Fibroblast of pulmonary artery (primary cell): ENCODE measurements at places on chromosomes 5 and 9.
A peak's percentile ranks its signal among the peaks of the same experiment; 100 is the strongest.

DNA sequence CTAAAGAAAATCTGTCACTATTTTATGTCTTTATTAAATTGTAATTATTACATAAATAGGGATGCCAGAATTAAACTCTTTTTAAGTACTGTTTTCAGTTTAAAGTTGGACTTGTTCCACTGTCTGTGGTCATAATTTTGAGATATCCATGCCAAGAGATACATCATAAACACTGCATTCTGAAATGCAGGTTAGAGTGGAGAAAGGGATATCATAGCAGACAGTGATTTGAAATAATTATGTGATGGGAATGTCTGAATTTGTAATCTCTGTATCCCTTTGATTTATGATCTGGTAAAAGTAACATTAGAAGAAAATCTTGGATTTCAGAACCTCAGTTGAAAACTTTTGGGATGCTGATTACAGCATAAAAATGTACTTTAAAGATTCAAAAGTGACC, 222.1 kb downstream of the GOLPH3 start:
- no peak for DNase-seq

GRCh38 chr9:127311239-127311741, 46.7 kb downstream of the GARNL3 start:
- peak; percentile 64 for DNase-seq

DNA sequence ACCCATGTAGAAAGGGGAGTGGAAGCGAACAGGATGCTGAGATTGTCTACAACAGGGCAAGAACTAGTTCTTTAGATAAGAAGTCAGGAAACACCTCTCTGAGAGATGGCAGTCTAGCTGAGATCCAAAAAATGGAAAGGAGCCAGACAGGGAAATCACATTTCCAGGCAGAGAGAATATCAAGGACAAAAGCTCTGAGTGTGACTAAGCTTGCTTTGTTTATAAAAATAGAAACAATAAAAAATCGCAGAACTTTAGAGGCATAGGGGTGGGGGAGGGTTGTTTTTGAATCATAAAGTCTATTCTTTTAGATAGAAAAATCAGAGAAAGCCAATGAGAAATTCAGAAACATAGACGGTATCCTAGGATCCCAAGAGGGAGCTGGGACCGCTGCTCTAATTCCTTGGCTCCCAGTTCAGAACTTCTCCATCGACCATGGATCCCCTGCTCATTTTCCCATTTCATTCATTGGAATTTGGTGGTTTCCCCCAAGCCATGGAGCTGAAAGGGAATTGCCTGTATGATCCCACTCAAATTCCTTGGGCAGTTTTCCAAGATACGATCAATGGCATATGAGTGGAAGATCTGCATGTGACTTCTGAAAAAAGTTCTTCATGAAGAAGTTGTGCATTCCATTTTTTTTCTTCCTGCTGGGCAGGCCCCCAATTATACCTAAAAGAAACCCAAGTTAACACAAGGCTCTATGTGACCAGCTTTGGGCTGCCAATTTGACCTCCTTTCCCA, 182.0 kb downstream of the GRIA1 start:
- peak; percentile 68 for DNase-seq

- no peak for DNase-seq
These were observed 142.0 kb upstream of the SH3GL2 start for GRCh38 chr9:17436854-17437253.

GRCh38 chr5:14588758-14589543, 7.4 kb downstream of the OTULINL start:
- no peak for DNase-seq

- DNase-seq = peak; percentile 2
These were observed 72.4 kb upstream of the CXCL14 start for GRCh38 chr5:135651156-135651555.

- DNase-seq = no peak
These were observed 36.3 kb upstream of the SHISAL2B start for GRCh38 chr5:64653766-64654560.

DNA sequence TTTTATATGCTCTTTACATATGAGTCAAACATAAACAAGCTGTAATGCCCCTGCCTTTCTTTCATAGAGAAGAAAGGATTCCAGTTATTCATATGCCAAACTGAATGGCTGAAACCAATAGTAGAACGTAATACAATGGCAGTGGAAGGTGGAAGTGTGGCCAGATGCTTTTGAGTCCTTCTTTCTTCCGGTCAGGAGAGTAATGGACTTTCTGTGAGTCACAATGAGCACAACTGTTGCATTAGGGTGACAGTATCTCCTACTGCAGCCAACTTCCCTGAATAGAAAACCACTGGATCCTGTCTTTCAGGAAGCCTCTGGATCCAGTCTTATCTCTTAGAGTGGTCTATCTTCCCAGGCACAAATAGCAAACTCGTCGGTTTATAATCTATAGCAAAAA, 855.2 kb downstream of the MAT2B start:
- DNase-seq = peak; percentile 46

DNA sequence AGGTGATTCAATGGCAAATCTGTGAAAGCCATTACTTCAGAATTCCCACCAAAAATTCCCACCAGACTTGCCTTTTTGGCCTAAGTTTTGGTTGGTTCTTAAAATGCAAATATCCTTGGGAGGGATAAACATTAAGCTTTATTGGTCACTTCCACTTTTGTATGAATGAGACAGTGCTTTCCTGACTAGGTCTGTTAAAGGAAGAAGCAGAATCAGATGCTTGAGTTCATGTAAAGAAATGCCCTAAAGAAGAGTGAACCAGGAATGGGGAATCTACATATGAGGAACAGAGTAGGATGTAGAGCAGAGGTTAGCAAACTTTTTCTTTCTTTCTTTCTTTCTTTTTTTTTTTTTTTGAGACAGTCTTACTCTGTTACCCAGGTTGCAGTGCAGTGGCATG, 129.3 kb downstream of the GCNT1 start:
- no peak for DNase-seq

- no peak for DNase-seq
These were observed 62.2 kb downstream of the SNX18 start for GRCh38 chr5:54579591-54580295.

DNA sequence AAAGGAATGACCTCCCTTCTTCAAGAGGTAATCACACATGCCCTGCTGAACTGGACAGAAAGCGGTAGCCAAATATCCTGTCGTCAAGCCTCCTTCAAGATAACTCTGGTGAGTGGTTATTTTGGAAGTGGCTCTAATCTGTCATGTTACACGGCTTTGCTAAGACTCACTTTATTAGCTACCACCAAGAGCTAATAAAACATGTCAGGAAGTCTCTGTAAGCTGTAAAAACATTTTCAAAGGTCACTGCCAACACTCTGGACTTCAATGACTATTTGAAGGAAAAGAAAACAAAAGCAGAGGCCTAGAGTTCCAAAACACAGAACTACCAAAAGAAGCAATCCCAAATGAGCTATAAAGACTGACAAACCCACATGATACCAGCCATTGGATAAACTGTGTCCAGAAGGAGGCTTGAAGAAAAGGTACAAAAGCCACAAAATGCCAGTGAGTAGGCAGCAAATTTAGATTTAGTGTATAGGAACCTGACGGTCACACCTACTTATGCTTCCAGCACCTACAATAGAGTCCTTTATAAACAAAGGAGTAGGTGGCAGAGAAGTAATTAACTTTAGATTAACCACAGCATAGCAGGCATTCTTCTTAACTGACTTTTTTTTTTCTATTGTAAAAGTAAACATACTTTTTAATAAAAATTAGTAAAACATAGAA, 97.3 kb upstream of the EQTN start:
- no peak for DNase-seq

DNA sequence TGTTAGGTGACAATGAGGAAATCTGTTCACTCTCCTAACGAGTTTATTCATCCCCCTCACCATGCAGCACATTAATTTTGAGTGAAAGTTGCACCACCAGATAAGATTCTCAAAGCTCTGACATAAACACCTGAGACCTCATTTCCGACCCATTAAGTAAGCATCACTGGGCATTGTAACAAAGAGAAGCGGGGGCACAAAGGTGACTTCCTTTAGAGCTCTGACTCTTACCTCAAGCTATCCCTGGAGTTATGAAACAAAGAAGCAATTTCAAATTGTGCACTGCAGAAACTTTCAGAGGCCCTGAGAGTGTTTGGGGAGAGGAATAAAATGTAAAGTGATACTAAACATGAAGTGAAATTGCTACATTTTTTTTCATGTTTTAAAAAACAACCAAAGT, 29.5 kb downstream of the C5orf15 start:
- no peak for DNase-seq

DNA sequence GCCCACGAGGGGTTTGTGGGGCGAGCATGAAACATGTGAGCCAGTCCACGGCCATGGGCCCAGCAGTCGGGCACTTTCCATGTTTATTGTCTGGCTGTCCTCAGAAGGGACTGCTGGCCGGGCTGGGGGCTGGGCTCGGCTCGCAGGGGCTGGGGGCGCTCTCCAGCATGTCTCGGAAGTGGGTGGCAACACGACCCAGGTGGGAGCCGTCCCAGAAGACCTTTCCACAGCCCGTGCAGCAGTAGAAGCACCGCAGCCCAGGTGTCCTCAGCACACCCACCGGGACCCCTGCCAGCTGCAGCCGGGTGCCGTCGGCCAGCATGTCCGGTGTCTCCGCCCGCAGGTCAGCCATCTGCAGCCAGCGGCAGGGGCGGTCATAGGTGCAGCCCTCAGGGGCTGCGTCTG, 4.8 kb upstream of the NRARP start:
- no peak for DNase-seq

GRCh38 chr9:8924562-8924961, 1125.0 kb upstream of the DMAC1 start:
- no peak for DNase-seq

DNA sequence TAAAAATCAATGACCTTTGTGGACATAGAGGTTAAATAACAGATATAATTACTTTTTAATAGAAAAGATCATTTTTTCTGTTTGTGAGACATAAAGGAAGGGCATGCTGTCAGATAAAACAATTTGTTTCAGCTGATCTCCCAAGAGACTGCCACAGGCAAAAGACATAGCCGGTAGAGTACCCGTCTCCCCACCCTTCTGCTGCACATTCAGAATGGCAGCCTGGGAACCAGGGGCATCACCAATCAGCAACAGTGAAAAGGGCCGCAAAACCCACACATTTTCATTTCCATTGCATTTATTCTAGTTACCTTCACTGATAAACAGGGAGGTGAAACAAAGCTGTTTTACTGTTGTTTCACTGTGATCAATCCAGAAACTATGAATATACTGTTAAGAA, 357.7 kb downstream of the ARRDC3 start:
- DNase-seq = no peak

GRCh38 chr9:115192280-115192679, 74.3 kb upstream of the TNC start:
- no peak for DNase-seq

GRCh38 chr9:6576987-6577386, 68.5 kb downstream of the GLDC start:
- DNase-seq = no peak

GRCh38 chr5:172005708-172006320, 624 bp downstream of the FBXW11 start:
- no peak for DNase-seq

- DNase-seq = no peak
These were observed 101.4 kb upstream of the SLC1A3 start for GRCh38 chr5:36505021-36505420.

DNA sequence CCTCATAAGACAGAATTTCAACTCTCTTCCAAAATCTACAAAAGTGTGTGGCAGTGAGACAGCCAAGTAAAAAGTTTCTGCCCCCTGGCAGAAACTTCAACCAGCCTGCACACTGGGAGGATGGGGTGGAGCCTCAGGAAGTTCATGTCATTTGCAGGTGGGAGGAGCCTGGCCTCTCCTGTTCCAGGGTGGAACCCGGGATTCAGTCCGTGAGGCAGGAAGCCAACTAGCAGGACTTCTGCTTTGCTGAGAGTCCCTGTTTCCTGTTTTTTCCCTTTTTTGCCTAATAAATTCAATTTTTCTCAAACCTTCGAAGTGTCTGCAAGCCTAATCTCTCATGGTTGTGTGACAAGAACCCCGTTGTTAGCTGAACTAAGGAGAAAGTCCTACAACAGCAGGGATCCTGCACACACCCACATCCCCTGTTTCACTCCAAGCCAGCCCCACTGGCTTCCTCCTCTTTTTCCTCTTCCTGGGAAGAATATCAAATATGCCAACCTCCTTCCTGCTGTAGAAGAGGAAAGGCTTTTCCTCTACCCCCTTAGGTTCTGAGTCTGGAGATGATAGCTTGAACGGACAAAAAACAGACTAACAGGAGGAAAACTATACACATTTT, 69.3 kb downstream of the ALDH7A1 start:
- peak; percentile 54 for DNase-seq

- no peak for DNase-seq
These were observed 422.7 kb downstream of the ZSWIM6 start for GRCh38 chr5:61754792-61755191.

- DNase-seq = no peak
These were observed 4.1 kb upstream of the UBAC1 start for GRCh38 chr9:135965124-135965756.

DNA sequence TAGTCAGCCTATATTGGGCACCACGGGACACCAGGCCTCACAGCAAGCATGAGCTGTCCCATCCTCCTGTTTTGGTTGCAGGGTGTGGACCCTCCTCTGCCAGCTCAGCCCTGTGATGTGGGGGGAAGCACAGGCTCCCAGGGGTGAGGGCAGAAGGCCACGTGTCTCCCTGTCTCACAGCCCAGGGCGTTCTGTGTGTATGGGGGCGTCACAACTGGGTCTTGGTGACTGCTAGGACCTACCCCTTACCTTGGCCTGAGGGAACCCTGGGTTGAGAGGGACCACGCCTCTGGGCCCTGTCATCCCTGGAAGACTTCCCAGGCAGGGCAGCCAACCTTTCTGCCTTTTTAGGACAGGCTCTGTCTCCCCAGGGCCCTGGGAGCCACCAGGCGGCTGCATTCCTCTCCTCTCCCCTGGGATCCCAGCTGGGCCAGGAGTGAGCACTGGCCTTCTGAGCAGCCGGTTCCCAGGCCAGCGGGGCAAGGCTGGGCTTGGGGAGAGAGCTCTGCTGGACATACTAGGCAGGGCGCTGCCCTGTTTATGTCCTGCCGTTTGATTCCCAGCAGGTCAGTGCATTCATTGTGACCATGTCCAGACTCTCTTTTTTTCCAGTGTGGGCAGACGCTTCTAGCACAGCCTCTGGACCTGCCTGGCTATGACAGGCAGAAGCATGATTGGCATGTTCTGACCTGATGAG, 97.4 kb downstream of the DAB2IP start:
- no peak for DNase-seq
